A172 (cell line): ENCODE measurements at places on chromosomes 2 and 18. TPM values are rescaled to one million over a fixed set of nuclear protein-coding genes. Genes with fewer than 3 reads are reported as not detected.

DNA sequence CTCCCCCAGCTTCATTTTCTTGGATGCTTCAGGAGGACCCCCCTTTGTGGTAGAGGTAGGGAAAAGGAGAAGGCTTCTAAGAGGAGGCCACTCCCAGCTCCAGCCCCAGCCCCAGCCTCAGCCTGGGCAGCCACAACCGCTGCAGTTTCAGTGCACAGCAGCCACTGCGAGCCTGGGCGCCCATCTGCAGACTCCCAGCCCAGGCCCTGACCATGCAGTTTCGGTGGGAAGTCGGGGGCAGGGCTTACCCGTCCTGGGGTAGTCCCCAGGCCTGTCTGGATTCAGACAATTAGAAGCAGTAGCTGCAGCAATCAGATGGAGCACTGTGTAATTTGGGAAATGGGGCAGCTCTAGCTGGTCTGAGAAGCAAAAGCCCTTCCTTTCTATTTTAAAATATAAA is 28.6 kb downstream of the ITM2C start:
- DNase-seq, result no peak

DNA sequence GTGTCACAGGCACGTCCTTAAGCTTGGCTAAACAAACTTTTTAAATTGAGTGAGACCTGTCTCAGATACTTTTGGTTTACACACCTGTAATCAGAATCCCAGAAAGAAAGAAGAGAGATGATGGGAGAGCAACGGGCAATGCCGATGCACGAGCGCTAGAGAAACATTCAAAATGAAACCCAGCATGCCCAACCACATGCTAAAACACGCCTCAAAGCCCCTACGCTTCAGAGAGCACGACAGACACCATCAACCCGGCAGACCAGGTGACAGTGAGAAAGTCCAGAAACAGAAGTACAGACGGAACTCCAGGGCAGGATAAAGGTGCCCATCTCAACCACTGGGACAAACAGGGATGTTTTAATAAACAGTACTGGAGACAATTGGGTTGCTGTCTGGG is 85.5 kb downstream of the HDAC4 start:
- no peak for DNase-seq

DNA sequence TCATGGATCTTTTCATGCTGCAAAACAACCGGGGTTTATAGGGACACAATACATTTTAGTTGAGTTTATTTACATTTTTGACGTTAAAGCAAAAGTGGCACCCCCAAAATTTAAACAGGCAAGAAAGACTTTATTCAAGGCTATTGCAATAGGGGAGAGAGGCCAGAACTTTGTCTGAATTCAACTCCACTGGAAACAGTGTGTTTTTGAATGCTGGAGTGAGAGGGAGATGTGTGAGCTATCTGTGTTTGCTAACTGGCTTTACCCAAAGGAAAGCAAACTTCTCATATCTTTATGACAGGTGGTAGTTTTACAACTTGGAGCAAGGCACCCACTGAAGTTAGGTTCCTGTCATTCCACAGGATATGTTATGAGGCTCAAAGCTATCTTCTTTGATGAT is 207.4 kb downstream of the AGPS start:
- no peak for DNase-seq

- no peak for DNase-seq
These were observed 18.8 kb upstream of the FN1 start for GRCh38 chr2:215454519-215455246.

Gene ABCG5
- total RNA-seq, result not detected in 2 replicates

GRCh38 chr2:207867056-207867455 is 97.3 kb upstream of the FZD5 start:
- no peak for DNase-seq

GRCh38 chr18:23867006-23867405 is 147.5 kb upstream of the TTC39C start:
- no peak for DNase-seq

Gene SKOR2
- total RNA-seq, result not detected in 2 replicates

Gene MC4R
- total RNA-seq, result 2.7 and 3.9 TPM in 2 replicates

DNA sequence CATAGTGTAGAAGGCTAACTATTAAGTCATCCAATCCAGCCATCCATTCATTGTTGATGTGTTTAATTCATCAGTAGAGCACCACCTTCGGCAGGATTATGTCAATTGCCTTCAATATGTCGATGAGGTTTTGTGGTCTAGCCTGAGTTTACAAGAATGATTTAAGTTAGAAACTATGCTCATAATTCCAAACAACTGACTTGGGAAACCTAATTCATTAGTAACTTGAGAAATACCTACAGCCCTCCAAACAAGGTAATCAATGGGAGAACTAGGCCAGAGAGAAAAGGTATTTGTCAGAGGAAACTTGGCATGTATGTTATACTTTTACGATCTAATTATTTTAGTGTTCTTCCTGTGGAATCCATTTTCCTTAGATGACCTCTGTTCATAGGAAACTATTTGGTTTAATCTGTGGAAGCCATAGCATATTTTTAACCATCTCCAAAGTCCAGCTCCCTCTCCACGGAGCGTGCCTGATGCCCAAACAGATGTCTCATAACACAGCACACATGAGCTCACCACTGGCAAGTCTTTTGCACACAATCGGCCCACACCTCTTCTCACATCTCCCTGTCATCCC is 148.5 kb downstream of the GFPT1 start:
- no peak for DNase-seq

- DNase-seq, result no peak
These were observed 5.8 kb upstream of the ARL5A start for GRCh38 chr2:151833984-151834383.

DNA sequence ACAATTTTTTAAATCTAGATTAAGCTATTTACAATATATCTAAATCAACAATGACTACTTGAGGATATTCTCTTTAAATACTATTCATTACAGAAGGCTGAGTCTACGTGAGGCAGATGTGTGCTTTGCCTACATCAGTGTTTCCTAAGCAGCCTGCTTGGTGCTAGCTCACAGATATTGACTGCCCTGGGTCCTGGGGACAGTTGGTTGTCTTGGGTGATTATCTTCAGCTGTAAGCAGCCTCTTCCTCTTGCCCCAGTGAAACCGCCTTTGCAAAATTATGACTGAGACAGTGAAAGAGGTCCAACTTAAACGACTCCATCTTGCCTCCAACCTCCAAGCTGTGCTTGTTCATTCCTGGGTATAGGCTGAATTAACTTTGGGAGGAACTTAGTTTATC is 39.6 kb upstream of the CCDC88A start:
- no peak for DNase-seq

GRCh38 chr2:180823546-180824141 is 156.8 kb upstream of the UBE2E3 start:
- peak; percentile 47 for DNase-seq
